ENCODE measurements at places on chromosomes 2 and 18. TPM values are rescaled to one million over a fixed set of nuclear protein-coding genes. Genes with fewer than 3 reads are reported as not detected.

DNA sequence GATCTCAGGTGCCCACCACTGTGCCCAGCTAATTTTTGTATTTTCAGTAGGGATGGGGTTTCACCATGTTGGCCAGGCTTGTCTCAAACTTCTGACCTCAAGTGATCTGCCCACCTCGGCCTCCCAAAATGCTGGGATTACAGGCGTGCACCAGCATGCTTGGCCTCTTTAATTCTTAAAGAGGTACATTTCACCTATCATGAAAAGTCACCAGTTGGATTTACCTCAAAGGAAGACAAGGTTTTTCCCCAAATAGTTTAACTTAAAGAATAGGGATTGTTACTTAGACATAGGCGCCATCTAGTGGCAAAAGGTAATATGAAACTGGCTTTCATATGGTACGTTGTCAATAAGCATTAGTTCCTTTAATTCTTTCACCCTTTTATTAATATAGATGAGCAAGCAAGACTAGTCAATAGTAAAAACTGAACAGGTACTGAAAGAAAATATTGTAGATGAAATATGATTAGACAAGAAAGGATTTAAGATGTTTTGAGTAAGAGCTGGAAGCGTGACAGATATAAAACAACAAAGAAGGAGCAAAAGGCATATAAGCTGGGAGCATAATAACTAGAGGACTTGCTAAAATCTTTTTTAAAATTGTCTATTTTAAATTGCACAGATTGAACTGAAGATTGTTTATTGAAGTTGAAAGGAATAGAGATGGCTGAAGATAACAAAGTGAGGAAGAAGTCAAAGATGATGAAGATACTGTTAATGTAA lies 35.0 kb upstream of the PSMD14 start:
- DNase-seq = no peak

DNA sequence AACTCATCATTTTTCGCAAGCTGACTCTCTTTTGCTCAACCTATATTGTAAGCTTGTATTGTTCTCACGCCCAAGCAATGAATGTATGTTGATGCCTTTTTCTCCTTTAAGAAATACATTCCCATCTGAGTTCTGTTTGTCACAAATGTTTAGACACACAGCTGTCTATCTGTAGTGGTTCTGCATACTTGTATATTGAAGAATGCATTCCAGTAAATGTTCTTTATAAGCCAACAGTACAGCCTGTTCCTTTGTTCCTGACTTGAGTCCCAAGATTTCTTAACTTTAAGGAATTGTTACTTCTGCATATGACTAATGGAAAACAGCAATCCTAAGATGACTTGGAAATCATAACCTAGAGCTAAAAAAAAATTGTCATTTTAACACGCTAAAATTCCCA lies 849.1 kb upstream of the POU3F3 start:
- DNase-seq = no peak

- DNase-seq = no peak
Observed at GRCh38 chr2:226544596-226545210, 254.9 kb downstream of the IRS1 start.

GRCh38 chr2:216281316-216281715 lies 91.0 kb downstream of the MARCHF4 start:
- DNase-seq = no peak

The SERPINB12 gene
- total RNA-seq = 1.5 TPM

The ASNSD1 gene
- 32.4 TPM for total RNA-seq

The INHBB gene
- total RNA-seq = 0.15 TPM

The NXPH2 gene
- not detected for total RNA-seq

The SFT2D3 gene
- 3.3 TPM for total RNA-seq

Data from esophagus squamous epithelium (tissue), 5 donors.